Ureter (tissue), 1 donor: ENCODE measurements at places on chromosomes 12 and 14. TPM values are rescaled to one million over a fixed set of nuclear protein-coding genes. Genes with fewer than 3 reads are reported as not detected.

ING4 gene
- 39.3 TPM for total RNA-seq

ATP5F1B gene
- 601 TPM for total RNA-seq

CLECL1 gene
- 0.91 TPM for total RNA-seq

LIMA1 gene
- 177 TPM for total RNA-seq

CLEC2A gene
- total RNA-seq = not detected

EIF2S3B gene
- total RNA-seq = 0.81 TPM

OR8S1 gene
- not detected for total RNA-seq

NUAK1 gene
- total RNA-seq = 16.0 TPM

IGF1 gene
- total RNA-seq = 9.2 TPM

KCNK13 gene
- total RNA-seq = 0.39 TPM

ZDHHC22 gene
- not detected for total RNA-seq

GRCh38 chr12:55847603-55848291, 5.0 kb upstream of the MMP19 start:
- DNase-seq = peak; percentile 90

GRCh38 chr12:7060353-7060954, at the start of gene C1S:
Gene C1S (plus strand): TSS chr12:7060718. CDS start chr12:7061913, 1,195 bp downstream.
- DNase-seq = peak; percentile 85

DNA sequence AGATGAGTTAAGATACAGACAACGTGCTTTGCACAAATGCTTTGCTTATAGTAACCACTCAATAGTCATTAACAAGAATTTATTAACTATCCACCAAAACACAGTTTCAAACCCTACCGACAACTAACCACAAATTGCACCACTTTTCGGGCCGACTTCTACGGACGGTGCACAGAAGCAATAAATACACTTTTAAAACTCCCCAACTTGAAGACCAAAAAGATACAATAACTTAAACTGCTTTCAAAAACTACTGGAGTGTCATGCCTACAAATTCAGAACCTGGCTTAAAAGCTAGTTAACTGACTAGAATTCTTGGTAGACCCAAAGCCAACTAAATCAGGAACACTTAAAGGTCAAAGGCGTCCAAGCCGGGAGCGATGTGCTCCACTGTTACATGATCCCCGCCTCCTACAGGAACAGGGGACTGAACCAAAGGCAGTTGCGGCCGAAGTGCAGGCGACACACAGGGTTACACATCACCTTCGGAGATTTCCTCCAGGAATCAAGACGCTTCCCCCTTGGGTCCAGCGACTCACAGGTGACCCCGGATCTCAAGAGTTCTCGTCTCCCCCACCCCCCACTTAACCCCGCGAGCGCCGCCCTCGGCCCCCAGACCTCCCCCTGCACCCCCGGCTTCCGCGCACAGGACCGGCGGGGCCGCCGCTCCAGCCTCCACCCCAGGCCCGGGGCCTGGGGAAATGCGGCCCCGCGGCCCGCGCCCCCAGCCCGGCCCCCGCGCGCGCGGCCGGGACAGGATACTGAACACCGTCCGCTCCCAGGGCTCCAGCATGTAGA, 507 bp downstream of the SPTSSA start:
- peak; percentile 63 for DNase-seq

- DNase-seq = no peak
Observed at GRCh38 chr12:70120970-70121369, 122.3 kb upstream of the CNOT2 start.

GRCh38 chr14:48788771-48789170, 797.4 kb downstream of the RPS29 start:
- no peak for DNase-seq

DNA sequence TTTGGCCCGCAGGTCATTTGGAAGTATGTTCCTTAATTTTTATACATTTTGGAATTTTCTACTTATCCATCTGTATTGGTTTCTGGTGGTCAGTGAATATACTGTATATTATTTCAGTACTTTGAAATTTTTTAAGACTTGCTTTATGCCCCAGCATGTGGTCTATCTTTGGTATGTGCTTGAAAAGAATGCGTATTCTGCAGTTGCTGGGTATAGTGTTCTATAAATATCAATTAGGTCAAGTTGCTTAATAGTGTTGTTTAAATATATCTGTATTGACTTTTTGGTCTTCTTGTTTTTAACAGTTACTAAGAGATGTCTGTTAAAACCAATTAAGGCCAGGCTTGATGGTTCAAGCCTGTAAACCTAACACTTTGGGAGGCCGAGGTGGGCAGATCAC, 21.7 kb upstream of the SIX1 start:
- DNase-seq = no peak

GRCh38 chr12:27213830-27214787, 30.0 kb upstream of the STK38L start:
- DNase-seq = no peak

DNA sequence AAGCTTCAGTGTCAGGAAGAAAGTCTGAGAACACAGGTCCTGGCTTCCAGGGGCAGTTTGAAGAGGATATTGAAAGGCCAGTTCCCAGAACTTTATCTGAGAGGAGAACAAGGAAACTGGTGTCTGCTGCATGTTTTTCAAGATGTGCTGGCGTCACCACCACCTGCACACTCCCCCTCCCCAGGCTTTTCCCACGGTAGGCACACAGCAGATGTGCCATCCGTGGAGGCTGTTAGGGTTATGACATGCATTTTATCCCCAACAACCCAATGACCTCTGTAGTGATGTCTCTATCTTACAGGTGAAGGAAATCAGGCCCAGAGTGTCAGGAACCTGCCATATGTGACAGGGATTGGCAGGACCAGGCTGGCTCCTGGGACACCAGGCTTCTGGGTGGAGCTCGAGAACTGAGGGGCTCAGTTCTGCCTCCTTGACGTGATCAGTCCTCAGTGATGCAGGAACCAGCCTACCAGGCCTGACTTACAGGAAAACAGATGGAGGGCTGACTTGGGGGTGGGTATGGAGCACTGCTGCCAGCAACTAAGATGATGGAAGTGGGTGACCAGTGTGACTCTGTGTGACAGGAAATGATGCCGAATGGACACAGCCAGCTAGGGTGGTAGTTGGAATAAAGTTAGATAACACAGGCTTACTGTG, 16.8 kb downstream of the SLC25A47 start:
- DNase-seq = peak; percentile 34

DNA sequence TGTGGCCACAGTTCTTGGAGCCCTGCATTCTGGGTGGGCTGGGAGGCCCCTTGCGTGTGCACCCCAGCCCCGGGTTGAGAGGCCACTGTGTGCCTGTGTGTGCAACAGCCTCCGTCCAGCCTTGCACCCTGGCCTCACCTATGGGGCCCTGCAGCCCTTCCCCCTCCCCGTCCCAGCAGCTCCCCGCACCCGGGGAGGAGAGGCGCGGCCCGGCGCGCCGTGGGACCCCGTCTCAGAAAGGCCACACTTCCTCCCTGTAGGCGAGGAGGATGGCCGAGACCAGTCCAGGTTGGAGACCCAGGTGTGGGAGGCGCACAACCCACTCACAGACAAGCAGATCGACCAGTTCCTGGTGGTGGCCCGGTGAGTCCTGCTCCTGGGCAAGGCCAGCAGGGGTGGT, 16.6 kb upstream of the CRIP2 start:
- DNase-seq = no peak

- DNase-seq = no peak
Observed at GRCh38 chr12:45712319-45712718, 17.2 kb upstream of the ARID2 start.

DNA sequence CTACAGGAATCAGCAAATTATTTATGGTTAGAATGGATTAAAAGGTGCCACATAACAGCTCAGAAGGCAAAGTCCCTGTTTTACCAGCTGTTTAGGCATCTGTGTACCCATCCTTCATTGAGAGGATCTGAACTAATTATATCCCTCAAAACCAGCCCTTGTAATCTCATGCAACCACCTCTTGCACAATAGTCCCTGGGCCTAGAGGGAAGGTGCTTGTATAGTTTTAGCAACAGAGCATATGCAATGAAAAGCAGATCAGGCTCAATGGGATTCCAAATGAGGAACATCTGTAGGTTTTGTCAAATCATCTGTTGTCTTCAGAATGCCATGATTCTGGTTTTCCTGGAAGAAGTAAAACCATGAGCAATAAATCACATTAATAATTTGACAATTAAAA, 26.0 kb upstream of the GLIPR1L2 start:
- DNase-seq = no peak

GRCh38 chr14:99936738-99937474, 128.3 kb upstream of the EVL start:
- peak; percentile 40 for DNase-seq

- no peak for DNase-seq
Observed at GRCh38 chr12:109590566-109590965, 17.0 kb downstream of the MVK start.

GRCh38 chr12:122094137-122094734, 15.7 kb downstream of the MLXIP start:
- DNase-seq = no peak

GRCh38 chr14:33555710-33556350, 395.0 kb downstream of the EGLN3 start:
- no peak for DNase-seq

DNA sequence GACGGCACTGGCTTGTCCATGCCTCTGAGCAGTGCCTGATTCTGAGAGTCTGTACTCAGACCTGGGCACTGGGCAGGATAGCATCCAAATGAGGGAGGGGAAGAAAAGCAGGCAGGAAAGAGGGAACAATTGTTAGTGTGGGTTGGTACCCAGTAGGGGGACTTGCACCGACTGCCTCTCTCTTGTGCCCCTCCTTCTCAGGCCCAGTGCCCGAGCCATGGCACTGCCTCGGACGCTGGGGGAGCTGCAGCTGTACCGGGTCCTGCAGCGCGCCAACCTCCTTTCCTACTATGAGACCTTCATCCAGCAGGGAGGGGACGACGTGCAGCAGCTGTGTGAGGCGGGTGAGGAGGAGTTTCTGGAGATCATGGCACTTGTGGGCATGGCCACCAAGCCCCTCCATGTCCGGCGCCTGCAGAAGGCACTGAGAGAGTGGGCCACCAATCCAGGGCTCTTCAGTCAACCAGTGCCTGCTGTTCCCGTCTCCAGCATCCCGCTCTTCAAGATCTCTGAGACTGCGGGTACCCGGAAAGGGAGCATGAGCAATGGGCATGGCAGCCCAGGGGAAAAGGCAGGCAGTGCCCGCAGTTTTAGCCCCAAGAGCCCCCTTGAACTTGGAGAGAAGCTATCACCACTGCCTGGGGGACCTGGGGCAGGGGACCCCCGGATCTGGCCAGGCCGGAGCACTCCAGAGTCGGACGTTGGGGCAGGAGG, 2.2 kb downstream of the NAB2 start:
- DNase-seq = peak; percentile 52

- DNase-seq = no peak
Observed at GRCh38 chr14:74077401-74077800, 6.9 kb downstream of the ALDH6A1 start.

DNA sequence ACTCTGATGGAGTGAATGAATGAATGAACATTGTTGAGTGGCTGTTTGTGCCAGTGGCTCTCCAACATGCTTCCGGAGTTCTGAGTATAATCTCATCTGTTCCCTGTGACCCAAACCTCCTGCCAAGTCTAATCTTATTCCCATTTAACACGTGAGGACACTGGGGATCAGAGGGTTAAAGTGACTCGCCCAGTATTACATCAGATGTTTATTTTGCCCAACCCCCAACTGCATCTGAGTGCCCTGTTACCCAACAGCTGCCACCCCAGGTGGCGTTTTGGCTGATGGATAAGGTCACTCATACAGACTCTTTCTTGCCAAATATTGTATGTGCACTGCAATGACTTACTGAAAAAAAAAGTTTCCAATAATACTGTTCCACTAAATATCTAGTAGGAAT, 210.9 kb downstream of the EXOC5 start:
- no peak for DNase-seq

- no peak for DNase-seq
Observed at GRCh38 chr12:29634057-29634456, 136.6 kb upstream of the OVCH1 start.

DNA sequence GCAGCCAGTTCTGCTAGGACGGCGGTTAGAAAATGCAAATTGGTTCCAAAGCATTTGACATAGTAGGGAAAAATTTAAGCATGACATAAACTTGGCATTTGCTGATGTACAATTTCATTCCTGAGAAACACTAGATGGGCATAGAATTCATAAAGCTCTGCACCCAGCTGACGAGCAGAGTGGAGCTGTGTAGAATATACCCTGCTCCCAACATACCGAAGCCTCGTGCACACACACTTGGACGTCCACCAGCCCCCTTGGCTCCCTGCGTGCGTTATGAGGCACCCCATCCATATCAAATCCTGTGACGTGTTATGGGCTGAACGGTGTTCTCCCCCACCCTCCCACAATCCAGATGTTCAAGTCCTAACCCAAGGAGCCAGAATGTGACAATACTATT, 65.4 kb downstream of the CLMN start:
- no peak for DNase-seq

DNA sequence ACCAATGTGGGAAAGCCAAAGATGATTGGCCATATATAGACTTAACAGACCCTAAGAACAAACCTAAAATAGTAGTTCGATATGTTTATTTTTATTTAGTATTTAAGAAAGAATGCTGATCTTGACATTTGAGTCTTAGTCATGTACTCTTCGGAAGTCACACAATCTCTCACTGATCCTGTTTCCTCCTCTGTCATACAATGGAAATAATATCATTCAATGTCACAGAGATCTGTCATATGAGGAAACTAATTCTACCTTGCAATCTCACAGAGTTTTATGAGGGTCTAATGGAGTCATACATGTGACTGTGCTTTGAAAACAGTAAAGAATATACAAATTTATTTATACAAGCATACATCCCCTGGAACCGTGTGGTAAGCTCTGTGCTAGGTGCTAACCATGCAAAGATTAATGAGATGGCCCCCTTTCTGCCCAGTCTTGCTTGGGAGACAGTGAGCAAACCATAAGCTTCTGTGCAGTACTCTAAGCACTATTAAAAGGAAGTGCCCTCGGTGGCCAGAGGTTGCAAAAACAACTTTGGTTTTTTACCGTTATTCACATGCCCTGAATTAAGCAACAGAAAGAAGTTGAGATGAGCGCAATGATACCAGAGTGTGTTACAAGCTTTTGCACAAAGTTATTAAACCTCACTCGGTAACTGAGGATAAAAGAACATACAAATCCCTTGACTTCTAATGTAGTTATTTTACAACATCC, 1.7 kb upstream of the LIN7A start:
- no peak for DNase-seq

DNA sequence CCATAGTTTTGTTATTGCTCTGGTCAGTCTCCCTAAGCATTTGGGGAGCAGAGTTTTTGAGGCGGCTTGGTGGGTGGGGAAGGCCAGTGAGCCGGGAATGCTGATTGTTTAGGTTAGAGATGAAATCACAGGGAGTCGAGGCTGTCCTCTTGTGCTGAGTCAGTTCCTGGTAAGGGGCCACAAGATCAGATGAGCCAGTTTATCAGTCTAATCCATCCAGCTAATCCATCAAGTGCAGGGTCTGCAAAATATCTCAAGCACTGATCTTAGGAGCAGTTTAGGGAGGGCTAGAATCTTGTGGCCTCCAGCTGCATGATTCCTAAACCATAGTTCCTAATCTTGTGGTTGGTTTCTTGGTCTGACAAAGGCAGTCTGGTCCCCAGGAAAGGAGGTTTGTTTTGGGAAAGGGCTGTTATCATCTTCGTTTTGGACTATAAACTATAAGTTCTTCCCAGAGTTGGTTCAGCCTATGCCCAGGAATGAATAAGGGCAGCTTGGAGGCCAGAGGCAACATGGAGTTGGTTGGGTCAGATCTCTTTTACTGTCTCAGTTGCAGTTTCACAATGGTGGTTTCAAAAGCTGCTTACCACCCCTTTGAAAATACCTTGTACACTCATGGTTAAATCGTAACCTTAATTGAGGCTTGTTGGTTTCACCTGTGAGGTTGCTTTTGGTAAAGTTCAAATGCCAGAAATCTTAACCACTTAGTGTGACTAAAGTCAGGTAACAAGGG, 33.6 kb upstream of the HIGD1C start:
- DNase-seq = no peak

GRCh38 chr14:20556500-20557211, 4.2 kb downstream of the RNASE9 start:
- DNase-seq = no peak

- no peak for DNase-seq
Observed at GRCh38 chr12:16297521-16297920, 20.0 kb upstream of the SLC15A5 start.
